ENCODE measurements at places on chromosomes 11 and 22. TPM values are rescaled to one million over a fixed set of nuclear protein-coding genes. Genes with fewer than 3 reads are reported as not detected.

GRCh38 chr11:112776834-112777233, 184.4 kb upstream of the NCAM1 start:
- ATAC-seq, result no peak
- no peak overlapping the region for H3K27ac ChIP-seq
- H3K27me3 ChIP-seq, result no peaks in the 10 kb centered on the region
- H3K4me1 ChIP-seq, result no peaks in the 10 kb centered on the region
- H3K4me3 ChIP-seq, result no peak overlapping the region

DNA sequence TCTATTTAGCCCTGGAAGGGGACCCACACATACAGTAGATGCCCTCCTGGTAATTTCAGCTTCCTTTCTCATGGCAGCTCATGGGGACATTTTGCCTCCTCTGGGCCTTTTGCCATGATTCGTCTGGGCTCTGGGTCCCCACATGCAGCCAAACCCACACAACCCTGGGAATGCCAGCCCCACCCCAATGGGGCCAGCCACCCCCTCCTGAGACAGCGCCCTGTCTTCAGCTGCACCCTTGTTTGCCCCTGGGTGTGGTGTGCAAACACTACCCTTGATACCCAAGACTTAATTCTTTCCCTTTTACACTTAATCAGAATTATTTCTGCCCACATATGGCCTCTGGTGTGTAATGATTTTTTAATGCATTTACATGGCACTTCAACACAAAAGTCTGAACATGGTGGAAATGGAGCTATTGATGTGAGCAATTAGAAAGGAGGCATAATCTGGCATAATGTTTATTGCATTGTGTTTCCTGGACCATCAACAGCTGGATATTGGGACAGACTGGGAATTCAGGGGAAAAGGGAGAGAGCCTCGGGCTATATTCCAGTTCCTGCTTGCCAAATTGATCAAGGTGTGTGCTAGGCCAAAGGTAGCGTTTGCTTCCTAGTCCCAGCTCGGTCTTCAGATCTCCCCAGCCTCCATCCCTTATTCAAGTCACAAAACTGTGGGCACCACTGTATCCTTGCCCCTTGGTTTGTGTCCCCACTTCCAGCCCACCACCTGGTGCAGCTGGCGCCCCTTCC, 85.0 kb upstream of the ANO1 start:
- no peak overlapping the region for H3K4me3 ChIP-seq
- no peak for ATAC-seq
- no peaks in the 10 kb centered on the region for H3K4me1 ChIP-seq
- peaks cover 53% of the 10 kb centered on the region for H3K27me3 ChIP-seq
- H3K36me3 ChIP-seq, result no peaks in the 10 kb centered on the region
- H3K27ac ChIP-seq, result no peak overlapping the region

- H3K4me1 ChIP-seq, result peaks cover 35% of the 10 kb centered on the region
- peak overlapping the region; percentile 76 for H3K27ac ChIP-seq
- H3K36me3 ChIP-seq, result no peaks in the 10 kb centered on the region
- peak overlapping the region; percentile 76 for H3K4me3 ChIP-seq
These were observed 677 bp downstream of the DYNC2H1 start for GRCh38 chr11:103109818-103110388.

DNA sequence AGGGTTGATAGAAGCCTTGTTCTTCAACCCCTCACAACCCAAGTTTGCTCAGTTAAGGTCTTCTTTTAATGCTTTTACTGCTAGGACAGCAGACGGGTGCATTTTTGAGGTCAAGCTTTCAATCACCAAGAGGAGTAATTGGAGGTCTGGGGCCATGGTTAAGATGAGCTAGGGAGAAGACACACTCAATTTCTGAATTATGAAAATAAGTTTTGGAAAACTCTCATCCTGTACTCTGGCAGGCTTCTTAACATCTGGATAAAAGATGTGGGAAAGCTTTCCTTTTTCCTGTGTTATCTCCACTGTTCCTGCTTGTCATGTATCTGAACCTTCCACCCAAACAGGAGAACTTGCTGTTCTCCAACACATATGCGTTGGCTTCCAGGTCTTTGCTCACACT, 9.7 kb downstream of the ABTB2 start:
- no peak overlapping the region for H3K4me3 ChIP-seq
- H3K36me3 ChIP-seq, result no peaks in the 10 kb centered on the region
- peaks cover 58% of the 10 kb centered on the region for H3K4me1 ChIP-seq
- no peaks in the 10 kb centered on the region for H3K27me3 ChIP-seq
- ATAC-seq, result no peak

Gene FXYD6
- 73.5 TPM for total RNA-seq
